ENCODE measurements at places on chromosomes 4 and X.

GRCh38 chr4:55491486-55491885 lies 55.2 kb downstream of the CLOCK start:
- DNase-seq = no peak

DNA sequence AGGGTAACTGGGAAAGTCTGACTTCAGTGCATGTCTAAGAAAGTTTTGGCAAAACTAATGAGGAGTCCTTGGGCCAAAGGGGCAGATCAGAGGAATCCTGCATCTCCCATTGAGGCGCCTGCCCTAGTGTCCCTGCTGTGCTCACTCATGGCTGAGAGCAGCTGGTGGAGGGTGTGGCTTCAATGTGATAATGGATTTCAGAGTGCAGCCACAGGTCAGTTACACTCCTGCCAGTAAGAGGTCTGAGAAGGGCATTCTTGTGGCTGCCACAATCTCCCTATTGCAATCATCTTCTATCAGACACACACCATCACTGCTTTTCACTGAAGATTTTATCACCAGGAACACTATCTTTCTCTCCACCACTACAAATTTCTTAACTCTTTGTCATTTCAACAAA lies 457.1 kb downstream of the MID1IP1 start:
- DNase-seq = no peak

- no peak for DNase-seq
Measured at GRCh38 chr4:173195109-173195508, 26.5 kb downstream of the GALNT7 start.

GRCh38 chr4:2091990-2092668 lies 33.0 kb downstream of the NAT8L start:
- no peak for DNase-seq

GRCh38 chr4:152360045-152360410 lies 175.9 kb downstream of the FBXW7 start:
- DNase-seq = no peak

DNA sequence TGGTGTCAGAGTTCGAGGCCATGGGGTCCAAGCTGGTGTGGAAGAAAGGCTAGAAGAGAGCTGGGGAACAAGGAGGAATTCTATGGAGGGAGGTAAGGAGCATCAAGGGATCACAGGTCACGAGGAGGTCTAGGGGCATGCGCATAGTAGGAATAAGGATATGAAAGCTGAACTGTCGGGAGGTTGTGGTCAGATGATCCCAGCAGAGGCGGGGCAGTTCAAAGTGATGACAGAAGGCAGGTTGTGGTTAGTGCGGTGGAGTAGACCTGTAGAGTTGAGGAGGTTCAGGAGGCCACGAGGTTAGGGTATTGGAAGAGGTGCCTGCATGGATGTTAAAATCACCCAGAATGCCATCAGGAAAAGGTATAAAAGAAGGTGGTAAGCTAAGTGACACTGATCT lies 156.3 kb downstream of the TMEM164 start:
- DNase-seq = no peak

- no peak for DNase-seq
Measured at GRCh38 chrX:107677909-107678308, 49.6 kb downstream of the PRPS1 start.

GRCh38 chrX:25175743-25176142 lies 160.0 kb upstream of the ARX start:
- DNase-seq = no peak

- DNase-seq = no peak
Measured at GRCh38 chr4:137768881-137769280, 236.6 kb upstream of the PCDH18 start.

DNA sequence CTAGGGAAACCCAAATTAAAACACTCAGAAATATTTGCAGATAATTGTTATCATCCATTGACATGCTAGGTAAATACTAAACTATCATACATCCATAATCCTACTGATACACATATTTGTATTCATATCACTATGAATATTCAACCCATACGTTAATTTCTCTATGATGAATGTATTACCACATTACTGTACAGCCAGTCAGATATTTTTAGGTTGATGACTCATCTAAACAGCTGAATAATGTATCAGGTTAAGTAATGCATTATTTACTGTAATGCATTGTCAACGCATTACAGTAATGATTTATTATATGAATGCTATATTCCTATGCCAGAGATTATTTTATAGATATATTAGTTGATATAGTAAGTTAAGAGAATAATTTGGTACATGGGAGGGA lies 37.1 kb downstream of the VEGFC start:
- DNase-seq = no peak

DNA sequence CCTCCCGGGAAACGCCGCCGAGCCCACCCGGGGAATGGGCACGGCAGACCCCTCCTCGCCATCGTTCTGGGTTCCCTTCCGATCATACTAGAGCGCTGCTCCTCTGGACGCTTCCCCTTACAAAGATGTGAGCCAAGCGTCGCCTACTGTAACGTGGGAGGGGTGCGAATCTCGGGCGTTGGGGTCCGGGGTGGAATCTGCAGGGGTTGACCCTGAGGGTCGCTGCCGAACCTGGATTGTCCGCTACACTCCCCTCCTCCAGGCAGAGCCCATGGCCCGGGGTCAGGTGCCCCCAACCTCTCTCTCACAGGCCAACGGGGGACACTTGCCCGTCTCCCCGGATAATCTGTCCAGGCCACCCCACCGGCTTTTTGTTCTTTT lies 13.8 kb downstream of the BCOR start:
- DNase-seq = no peak

GRCh38 chr4:189046642-189047041 lies 894.0 kb upstream of the FRG1 start:
- no peak for DNase-seq

- DNase-seq = no peak
Measured at GRCh38 chr4:2270341-2271165, 8.6 kb upstream of the MXD4 start.

GRCh38 chrX:124226129-124226528 lies 106.3 kb upstream of the TEX13D start:
- no peak for DNase-seq

DNA sequence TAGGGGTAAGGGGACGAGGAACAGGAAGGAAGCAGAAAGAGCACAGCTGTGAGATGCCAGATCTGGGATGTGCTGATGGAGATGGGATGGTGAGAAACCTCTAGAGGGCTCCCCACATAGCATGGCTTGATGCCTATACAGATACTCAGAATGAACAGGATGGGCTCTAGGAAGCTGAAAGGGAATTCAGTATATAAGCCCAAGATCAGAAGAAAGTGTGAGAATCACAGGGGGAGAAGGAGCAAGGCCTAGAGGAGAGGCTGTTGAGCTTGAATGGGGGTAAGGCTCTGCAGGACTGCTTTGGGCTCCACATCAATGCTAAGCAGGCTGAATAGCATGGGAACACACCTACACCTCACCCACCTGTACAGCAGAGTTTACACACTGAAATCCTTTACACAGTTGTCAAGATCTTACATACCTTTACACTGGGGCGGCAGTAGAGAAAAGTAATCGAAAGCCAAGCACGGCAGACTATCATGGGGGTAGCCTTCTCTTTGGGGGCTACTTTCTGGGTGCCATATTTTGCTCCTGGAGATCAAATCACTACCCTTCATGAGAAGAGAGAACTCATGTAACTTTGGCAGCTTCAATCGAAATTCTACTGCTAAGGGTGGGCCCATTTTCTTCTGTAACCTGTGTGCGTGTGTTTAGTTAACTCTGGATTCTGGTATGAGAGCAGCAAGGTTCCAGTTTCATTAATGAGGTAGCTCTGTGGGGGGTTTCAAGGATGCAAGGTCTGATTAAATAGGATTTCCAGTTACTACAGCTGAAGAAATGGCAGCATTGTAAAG lies 30.6 kb downstream of the HOPX start:
- no peak for DNase-seq

DNA sequence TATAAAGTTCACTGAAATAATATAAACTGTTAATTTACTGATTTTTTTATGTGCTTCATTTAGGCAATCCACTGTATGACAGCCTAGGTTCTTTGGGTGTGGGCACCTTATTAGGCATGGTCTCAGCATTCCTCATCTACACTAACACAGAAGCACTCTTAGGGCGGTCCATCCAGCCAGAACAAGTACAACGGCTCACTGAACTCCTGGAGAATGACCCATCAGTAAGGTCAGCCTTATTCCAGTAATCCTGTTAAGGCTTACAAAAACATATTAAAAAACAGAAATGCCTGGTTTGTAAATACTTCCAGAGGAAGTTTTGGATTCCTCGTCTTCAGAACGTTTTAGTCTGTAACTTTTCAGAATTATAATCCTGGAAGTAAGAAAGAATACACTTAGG lies 80.1 kb downstream of the SLC30A9 start:
- DNase-seq = no peak

DNA sequence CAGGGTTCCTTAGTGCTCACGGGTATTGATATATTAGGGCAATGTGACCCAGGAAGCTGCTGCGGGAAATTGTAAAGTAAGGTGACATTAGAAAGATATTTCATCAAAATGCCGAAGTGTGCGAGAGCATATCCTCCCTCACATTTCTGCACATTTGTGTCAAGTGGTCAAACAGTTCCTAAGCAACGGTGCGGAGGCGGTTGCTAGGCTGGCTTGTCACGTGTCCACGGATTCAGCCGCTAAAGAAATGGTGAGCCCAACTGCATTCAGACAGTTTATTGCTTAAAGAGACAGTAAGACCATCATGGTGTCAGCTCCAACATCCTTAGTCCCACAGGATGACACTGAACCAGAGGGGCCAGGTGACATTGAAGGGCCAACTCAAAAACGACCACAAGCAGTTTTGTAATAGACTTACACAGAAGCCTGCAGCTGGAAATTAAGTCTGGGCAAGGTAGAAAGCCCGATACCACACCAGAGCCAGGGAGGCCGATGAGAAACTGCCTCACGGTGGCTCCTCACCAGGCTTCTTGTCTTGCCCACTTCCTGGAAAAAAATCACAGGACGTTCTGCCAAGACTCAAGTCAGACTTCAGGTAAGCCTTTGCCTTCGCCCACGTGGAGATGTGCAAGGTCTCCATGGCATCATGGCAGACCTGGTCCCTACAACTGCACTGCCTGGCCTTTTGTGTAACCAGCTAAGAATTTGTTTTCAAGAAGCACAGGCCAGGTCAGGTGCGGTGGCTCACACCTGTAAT lies 50.4 kb downstream of the USP11 start:
- DNase-seq = no peak

DNA sequence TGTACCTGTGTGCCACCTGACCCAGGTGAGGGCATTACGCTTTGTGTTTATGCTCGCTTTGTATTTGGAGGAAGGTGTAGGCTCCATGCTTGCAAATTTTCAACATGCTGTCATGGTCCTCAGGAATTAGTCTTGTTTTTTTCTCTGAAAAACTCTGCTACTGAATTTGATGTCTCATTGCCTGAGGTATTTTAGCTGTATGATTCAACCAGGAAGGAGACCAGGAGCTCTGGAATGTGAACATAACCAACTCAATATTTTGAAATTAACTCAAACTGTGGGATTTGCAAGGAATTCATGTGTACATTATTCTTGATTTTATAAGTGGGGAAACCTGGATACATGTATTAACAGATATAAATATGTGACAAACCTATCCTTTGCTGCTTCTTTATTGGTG lies 134.1 kb downstream of the SLC4A4 start:
- DNase-seq = no peak

GRCh38 chrX:337331-337831 lies 18.8 kb upstream of the GTPBP6 start:
- DNase-seq = no peak

DNA sequence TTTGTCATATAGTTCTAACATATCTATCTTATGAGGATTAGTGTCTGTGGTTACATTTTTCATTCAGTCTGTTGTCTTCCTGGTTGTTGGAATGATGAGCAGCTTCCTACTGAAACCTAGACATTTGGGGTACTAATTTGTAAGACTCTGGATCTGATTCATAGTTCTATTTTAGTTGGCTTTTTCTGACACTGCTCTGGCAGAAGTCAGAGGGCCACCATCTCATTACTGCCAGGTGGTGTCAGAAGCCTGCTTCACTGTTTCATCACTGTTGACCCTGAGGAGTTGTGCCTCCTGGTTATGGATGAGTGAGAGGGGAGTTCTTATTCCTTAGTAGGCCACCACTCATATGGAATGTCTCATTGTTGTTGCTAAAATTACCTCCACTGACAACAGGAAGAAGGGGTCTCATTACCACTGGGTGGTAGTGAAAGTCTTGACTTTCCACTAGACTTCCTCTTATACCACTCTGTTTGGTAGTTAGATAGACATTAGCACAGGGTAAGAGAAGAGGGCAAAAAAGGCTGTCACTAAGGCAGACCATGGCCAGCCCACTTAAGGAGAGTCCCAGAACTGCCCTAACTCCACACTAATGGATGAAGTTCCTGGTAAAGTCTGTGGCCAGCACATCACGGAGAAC lies 395.2 kb downstream of the SPOCK3 start:
- DNase-seq = no peak

- DNase-seq = no peak
Measured at GRCh38 chr4:88653371-88653946, 44.2 kb downstream of the NAP1L5 start.

DNA sequence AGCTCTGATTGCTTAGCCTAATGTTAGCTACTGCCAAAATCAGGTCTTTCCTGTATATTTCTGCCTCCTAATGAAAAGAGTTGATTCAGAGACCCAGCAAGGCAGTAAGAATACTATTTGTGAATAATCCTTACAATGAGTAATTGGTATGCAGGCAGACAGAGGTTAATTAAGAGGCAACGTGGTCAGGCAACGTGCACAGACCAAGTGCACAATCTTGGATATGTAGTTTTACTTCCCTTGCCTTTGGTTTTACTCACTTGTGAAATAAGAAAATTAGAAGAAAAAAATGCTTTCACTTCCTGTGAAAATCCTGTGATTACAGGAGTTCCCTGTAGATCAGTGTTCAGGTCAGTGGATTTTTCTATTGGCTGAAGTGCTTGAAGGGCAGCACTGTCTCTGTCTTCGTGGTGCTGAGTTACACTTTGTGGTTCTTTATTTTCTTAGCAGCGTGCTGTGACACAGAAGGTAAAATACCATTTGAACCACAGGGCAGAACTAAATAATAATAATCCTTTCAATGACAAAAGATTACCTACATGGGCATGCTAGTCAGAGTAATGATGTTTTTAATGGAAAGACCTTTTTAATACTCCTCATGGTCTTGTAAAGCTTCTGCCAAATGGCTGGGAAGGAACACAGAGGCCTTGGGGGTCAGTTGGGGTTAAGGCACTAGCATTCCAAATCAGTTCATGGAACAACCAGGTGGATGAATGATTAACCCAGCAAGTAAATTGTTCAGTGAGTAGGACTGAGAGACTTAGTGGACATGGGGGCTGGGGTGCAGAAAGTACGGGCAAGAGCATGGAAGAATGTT lies 430.9 kb downstream of the MAPK10 start:
- no peak for DNase-seq

DNA sequence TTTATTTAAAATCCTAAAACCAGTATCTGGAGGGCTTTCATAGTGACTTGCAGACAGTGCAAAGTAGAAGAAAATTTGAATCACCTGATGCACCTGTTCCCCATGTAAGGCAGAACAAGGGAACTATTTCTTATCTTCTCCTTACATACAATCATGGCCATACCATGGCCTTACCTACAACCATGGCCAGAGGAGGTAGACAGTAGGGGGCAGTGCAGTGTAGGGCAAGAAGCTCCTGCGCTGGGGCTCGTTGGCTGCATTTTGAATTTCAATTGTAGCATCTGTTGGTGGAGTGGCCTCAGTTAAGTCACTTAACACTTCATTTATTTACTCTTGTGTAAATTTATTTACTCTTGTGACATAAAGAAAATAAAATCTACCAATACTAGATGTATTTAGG lies 33.0 kb downstream of the GALNTL6 start:
- DNase-seq = no peak

Data from activated CD8-positive, alpha-beta memory T cell treated with anti-CD3 and anti-CD28 coated beads for 1 hour (primary cell).